ENCODE measurements at places on chromosomes 5 and 9.
A peak's percentile ranks its signal among the peaks of the same experiment; 100 is the strongest.

GRCh38 chr5:33789567-33789957 is 102.2 kb downstream of the ADAMTS12 start:
- no peak for DNase-seq

DNA sequence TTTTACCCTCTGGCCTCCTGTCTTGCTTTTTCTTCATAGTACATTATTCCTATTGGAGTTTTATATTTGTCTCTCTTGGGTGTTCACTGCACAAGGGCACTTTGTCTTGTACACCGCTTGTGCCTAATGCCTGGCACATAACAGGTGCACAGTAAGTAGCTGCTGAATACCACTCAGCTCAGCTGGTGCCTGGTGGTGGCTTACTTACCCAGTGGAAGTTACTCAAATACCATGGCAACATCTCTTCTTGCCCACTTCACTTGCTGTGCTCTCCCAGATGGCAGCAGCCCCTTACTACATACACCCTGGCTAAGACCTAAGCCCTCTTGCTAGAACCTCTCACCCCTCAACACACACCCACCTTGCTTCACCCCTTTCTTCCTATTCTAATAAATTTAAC is 11.3 kb upstream of the SKP1 start:
- no peak for DNase-seq

DNA sequence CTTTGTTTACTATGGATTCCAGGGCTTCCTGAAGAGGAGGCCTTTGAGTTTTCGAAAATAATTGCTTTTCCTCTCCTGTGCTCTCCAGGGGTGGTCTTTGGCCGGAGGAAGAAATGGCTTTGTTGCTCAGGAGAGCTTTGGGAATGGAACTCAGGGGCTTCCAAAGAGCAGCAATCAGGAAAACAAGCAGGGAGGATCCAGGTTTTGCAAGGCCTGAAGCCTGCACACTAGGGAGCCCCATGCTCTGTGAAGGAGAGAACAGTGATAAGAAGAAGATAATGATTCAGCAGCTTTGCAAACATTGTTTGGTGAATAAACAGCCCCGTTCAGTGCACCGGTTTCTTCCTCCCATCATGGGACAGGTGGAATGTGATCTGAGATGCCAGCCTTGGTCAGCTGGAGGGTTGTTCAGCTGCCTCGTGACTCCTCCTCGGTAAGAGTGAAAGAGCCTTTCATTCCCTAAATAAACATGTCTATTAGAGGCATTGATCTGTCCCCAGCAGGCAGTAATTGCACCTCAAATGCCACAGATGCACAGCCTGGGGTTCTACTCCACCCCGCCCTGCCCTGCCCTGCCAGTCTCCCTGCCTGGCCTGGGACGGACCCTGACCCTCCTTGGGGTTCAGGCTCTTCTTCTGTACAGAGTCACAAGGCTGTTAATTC is 11.5 kb upstream of the ALDH1B1 start:
- DNase-seq: peak; percentile 51

DNA sequence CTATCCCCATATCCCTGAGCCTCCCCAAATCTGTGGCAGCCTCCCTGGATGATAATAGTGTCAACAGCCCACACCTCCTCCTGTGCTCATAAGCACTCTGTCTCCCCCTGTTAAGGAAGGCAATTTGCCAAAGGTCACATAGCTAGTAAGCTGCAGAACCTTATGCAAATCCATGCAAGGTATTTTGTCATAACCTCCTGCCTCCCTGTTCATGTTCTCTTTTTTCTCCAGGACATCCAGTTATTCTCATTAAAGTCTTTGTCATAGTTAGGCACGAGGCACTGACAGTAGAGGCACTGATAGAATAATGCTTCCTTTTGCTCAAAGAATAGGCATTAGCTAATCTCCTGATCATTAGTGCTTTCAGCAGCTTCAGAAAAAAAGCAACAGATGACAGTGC is 10.2 kb upstream of the AUH start:
- no peak for DNase-seq

DNA sequence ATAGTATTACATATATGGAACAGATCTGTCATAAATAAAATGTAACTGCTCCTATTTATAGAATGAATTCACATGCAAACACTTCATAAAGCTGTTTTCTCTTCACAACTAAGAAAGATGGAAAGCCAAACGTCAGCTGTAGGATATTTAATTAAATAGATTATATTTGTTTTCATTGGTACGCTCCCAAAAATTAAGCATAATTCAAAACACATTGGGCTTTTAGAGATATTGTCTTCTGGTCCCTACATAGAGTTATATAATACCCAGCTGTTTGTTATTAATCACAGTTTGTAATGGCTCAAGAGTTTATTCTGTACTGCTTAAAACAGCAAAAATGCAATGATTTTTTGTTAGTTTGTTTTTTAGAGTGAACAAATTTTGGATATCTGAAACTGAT is 61.2 kb downstream of the MRPS30 start:
- DNase-seq: no peak
